Activated CD4-positive, alpha-beta memory T cell treated with anti-CD3 and anti-CD28 coated beads, Interleukin-2, amount 10 ng/mL, durations not matched to agents 7 days and 5 days (primary cell): ENCODE measurements at places on chromosomes 6 and 20. TPM values are rescaled to one million over a fixed set of nuclear protein-coding genes. Genes with fewer than 3 reads are reported as not detected.

The PGM3 gene
- 18.6 TPM for total RNA-seq

The PGC gene
- total RNA-seq, result not detected

The POM121L2 gene
- total RNA-seq, result not detected

The FAM162B gene
- total RNA-seq, result not detected

GRCh38 chr6:162493917-162494316, 233.6 kb downstream of the PRKN start:
- no peak overlapping the region for H3K27ac ChIP-seq
- H3K4me3 ChIP-seq, result no peak overlapping the region
- H3K27me3 ChIP-seq, result no peaks in the 10 kb centered on the region
- no peaks in the 10 kb centered on the region for H3K36me3 ChIP-seq

DNA sequence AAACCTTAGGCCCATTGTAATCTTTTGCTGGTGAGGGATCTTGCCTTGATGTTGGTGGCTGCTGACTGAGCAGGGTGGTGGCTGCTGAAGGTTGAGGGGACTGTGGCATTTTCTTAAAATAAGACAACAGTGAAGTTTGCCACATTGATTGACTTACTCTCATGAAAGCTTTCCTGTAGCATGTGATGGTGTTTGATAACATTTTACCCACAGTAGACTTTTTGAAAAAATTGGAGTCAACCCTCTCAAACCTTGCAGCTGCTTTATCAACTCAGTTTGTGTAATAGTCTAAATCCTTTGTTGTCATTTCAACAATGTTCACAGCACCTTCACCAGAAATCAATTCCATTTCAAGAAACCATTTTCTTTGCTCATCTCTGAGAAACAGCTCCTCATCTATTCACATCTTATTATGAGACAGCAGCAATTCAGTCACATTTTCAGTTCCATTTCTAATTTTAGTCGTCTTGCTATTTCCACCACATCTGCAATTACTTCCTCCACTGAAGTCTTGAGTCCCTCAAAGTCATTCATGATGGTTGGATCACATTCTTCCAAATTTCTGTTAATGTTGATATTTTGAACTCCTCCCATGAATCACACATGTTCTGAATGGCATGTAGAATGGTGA, 37.2 kb downstream of the CST9L start:
- H3K36me3 ChIP-seq, result no peaks in the 10 kb centered on the region
- H3K4me1 ChIP-seq, result peaks cover 6% of the 10 kb centered on the region

- DNase-seq, result no peak
- H3K27ac ChIP-seq, result no peak overlapping the region
- peaks cover 83% of the 10 kb centered on the region for H3K36me3 ChIP-seq
- peaks cover 61% of the 10 kb centered on the region for H3K4me1 ChIP-seq
- H3K4me3 ChIP-seq, result no peak overlapping the region
Observed at GRCh38 chr20:1373614-1374013, 19.2 kb downstream of the FKBP1A start.

DNA sequence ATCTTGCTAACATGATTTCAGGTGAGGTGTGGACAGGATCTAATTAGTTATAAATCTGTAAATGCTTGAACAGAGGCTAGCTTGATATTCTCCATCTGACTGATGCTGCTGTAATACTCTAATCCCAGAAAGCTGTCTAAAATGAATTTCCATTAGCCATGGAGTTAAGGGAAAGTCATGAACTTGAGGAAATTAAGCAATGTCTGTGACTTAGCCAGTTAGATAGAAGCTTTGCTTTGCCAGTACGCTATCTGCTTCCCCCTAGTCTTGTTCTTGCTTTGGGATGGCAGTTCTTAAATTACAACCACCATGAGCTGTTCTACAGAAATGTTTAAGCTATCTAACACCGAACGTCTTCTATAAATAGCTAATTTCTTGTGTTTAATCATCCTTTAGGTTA, 195.7 kb downstream of the PRL start:
- DNase-seq, result no peak
- H3K27me3 ChIP-seq, result no peaks in the 10 kb centered on the region
- no peak overlapping the region for H3K4me3 ChIP-seq
- no peak overlapping the region for H3K27ac ChIP-seq
- H3K4me1 ChIP-seq, result no peaks in the 10 kb centered on the region

DNA sequence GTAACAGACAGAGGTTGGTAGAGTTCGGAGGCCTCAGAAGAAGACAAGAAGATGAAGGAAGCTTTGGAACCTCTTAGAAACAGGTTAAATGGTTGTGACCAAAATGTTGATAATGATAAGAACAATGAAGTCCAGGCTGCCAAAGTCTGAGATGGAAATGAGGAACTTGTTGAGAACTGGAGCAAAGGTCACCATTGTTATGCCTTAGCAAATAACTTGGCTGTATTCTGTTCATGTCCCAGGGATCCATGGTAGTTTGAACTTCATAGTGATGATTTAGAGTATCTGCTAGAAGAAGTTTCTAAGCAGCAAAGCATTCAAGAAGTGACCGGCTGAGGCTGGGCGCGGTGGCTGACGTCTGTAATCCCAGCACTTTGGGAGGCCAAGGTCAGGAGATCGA, 11.1 kb upstream of the LSM14B start:
- no peak overlapping the region for H3K27ac ChIP-seq
- no peak for DNase-seq
- H3K36me3 ChIP-seq, result peaks cover 20% of the 10 kb centered on the region
- no peak overlapping the region for H3K4me3 ChIP-seq
- H3K4me1 ChIP-seq, result no peaks in the 10 kb centered on the region

GRCh38 chr6:38933426-38933825, 115.2 kb upstream of the GLP1R start:
- H3K4me1 ChIP-seq, result no peaks in the 10 kb centered on the region
- H3K27ac ChIP-seq, result no peak overlapping the region
- H3K4me3 ChIP-seq, result no peak overlapping the region
- no peak for DNase-seq
- no peaks in the 10 kb centered on the region for H3K36me3 ChIP-seq
